Activated CD4-positive, alpha-beta T cell treated with anti-CD3 and anti-CD28 coated beads, Interleukin-2, amount 50 U/mL, for 1 hour (primary cell): ENCODE measurements at places on chromosomes 1 and 21.
A peak's percentile ranks its signal among the peaks of the same experiment; 100 is the strongest.

- DNase-seq = no peak
Measured at GRCh38 chr1:76474922-76475321, 392.4 kb upstream of the ST6GALNAC5 start.

DNA sequence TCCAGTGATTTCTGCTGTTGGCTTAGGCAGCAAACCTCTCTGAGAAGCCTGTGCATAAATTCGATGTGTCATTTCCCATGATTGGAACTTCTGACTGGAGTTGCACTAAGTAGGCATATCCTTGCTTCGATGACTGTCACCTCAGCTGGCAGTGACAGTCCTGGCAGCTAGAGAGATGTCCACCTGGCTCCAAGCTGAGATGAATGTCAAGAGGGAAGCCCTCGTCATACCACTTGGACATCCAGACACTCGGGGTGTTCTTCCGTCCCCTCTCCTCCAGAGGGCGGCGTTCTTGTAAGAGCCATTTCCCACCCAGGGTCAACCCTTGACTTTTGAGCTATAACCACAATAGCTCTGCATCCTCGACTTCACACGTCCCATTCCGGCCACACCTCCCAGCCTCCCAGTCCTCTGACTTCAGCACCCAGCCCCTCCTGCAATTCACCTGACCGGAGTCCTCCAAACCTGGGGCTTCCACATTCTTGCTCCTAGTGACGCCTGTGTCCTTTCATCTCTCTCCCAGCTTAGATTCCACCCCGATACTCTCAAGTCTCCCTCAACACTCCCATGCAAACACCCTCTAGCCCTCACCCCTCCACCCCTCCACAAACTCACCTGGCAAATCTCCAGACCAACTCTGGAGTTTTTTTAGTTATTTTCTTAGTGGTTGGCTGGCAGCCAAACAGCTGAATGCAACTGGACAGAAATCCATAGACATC is 17.3 kb downstream of the CA6 start:
- DNase-seq = peak; percentile 37

GRCh38 chr1:109498161-109498801 is 4.4 kb downstream of the CYB561D1 start:
- peak; percentile 30 for DNase-seq

DNA sequence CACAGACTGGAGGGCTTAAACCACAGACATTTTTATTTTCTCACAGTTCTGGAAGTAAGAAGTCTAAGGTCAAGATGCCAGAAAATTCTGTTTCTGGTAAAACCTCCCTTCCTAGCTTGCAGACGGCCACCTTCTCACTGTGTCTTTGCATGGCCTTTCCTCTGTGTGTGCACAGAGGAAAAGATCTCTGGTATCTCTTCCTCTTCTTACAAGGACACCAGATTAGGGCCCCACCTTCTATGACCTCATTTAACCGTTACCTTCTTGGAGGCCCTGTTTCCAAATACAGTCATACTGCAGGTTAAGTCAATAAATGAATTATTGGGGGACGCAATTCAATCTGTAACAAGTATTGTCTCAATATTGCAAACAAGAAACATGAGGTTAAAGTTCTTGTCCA is 63.0 kb upstream of the PRDX6 start:
- no peak for DNase-seq

GRCh38 chr1:209883341-209883971 is 54.6 kb upstream of the SYT14 start:
- no peak for DNase-seq

- DNase-seq = no peak
Measured at GRCh38 chr1:206716159-206716869, 31.6 kb downstream of the MAPKAPK2 start.

DNA sequence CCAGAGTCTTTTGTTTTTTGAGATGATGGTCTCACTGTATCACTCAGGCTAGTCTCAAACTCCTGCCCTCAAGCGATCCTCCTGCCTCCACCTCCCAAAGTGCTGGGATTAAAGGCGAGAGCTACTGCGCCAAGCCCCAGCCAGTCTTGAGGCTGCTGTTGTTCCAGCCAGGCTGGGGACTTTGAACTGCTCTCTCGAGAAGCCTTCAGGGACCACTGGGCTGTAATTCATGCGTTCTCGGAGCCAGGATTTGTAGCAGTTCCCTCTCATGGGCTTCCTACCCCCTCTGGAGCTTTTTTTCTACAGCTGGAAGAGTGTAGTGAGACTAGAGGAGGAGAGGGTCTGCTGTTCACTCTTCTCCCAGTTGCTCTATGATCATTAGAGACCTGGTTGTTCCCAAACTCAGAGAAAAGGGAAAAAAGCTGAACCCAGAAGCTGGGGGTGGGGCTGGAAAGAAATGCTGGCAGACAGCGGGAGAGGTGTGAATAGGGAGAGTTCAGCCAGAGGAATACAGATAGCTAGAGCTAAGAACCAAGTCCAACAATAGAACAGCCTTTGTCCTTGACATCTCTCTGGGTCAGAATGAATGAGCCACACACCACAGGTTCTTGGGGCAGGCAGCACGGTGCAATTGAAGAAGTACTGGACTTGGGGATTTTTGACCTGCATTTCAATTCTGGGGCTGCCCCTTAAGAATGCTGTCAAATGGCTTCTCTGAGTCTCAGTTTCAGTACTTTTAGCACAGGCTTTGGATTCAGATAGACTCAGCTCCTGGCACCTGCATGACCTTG is 13.2 kb upstream of the SLC41A1 start:
- no peak for DNase-seq

GRCh38 chr1:40384887-40385286 is 11.4 kb downstream of the SMAP2 start:
- DNase-seq = no peak

DNA sequence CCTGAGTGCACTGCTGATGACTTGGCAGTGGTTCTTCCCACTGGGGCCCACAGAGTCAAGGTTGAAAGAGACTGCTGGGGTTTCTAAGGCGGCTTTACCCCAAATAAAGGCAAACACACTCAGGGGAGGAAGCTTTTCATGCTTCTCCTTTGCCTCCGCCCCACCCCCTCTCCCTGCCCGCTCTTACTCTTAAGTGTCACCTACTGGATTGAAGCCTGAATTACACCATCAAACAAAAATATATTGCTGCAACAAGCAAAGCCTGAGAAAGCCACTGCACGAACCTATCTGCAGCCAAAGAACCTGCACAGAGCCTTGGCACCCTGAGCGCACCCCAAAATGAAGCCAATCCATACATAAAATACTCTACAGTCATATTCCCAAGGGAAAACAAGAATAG is 63.1 kb downstream of the PTGFR start:
- DNase-seq = no peak

DNA sequence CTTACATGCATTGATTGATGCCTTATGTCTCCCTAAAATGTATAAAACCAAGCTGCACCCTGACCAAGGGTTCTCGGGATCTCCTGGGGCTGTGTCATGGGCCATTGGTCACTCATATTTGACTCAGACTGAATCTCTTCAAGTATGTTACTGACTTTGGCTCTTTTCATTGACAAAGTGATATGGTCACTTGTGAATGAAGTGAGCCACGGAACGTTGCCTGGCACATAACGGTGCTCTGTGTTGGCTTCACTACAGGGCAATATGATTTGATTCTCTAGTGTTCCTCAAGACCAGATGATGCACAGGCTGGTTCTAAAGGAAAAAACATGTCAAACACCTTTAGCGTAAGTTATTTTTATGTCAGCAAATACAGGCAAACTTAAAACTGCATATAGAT is 11.4 kb upstream of the IL10RB start:
- no peak for DNase-seq

DNA sequence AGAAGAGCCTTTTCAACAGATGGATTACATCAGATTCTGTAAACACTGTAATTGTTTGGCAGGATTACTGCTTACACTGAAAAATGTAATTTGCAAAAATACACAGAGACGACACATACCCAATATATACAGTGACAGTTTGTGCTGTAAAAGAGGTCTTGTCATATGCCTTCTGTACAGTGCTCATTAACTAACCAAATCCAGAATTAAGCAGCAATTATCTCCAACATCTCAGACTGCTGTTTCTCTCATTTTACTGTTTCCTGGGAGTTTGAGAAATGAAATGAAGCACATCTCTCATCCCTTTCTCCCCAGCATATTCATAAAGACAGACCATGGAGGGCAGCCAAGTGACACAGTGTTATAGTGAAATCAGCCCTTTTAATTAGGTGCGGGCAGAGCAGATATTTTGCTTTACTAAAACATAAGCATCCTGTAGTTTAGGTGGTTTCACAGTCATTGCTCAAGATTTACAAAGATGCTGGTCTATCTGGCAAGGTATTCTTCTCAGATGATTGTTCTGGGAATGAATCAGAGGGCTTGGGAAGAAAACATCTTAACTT is 618.4 kb upstream of the USP24 start:
- DNase-seq = no peak

- DNase-seq = no peak
Measured at GRCh38 chr1:29121936-29122681, 1.6 kb downstream of the TMEM200B start.

GRCh38 chr1:92201973-92202372 is 15.7 kb upstream of the C1orf146 start:
- no peak for DNase-seq

GRCh38 chr1:231351816-231352215 is 13.7 kb downstream of the SPRTN start:
- no peak for DNase-seq

DNA sequence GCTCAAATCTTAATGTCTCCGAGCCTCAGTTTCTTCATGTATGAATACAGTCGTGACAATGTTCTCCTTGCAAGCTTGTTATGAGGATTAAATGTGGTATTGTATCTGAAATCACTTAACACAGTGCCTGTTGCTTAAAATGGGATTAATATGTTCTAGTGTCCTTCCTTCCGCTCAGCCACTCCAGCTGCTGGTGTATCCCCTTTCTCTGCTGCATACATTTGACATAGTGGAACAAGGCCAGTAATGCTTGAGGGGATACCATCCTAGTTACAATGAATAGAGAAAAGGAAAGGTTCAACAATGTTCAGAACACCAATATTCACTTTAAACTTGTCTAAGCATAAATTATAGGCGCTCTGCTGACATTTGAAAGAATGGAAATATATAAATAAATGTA is 64.0 kb downstream of the PROX1 start:
- no peak for DNase-seq
